ENCODE measurements at places on chromosomes 5 and 9.

DNA sequence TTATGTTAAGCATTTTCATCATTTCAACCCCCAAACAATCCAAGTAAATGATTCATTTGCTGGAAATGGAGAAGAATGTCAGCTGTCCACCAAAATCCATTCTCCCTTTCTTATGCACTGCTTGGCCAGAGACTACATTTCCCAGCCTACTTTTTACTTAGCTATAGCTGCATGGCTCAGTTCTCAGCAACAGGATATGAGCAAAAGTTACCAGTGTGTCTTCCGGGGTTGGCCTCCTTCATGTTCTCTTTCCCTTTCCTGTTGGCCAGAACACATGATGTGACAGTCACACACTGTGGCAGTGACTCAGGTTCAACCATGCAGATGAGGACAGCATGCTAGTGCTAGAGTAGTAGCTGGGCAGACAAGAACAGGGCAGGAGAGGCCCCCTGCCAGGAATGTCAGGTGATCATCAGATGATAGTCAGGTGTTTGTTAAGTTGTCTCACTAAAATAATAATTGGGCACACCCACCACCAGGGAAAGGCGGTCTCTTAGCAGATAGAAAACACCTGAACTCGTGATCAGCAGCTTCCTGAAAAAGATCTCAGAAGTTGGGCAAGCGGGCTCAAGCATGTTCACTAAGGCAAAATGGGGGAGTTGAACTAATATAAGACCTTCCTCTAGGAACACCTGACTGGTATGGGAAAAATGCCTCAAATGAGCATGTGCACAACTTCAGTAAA lies 12.2 kb downstream of the GPR150 start:
- peak; percentile 46 for DNase-seq

- DNase-seq = no peak
Measured at GRCh38 chr9:114919611-114920010, 10.8 kb downstream of the TNFSF8 start.

- no peak for DNase-seq
Measured at GRCh38 chr5:102411-103043, 10.6 kb downstream of the PLEKHG4B start.

DNA sequence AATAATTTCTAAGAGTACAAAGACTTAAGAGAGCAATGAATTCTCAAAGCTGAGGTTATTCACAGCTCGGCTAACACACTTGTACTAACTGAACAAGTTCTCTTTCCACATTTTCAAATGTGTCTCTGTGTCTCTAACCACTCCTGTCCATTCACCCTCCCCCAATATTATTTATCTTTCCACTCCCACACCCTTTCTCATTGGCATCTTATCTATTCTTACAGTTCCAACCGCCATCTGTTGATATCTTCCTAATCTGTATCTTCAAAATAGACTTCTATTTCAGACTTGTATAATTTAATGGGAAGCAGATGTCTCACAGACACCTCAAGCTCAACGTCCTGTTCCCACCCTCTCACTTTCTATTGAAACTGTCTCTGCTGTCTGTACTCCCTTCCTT lies 205.9 kb downstream of the ANXA1 start:
- no peak for DNase-seq

- DNase-seq = no peak
Measured at GRCh38 chr5:89728134-89728533, 681.4 kb downstream of the CETN3 start.

- no peak for DNase-seq
Measured at GRCh38 chr5:42250-42649, 49.7 kb upstream of the PLEKHG4B start.

DNA sequence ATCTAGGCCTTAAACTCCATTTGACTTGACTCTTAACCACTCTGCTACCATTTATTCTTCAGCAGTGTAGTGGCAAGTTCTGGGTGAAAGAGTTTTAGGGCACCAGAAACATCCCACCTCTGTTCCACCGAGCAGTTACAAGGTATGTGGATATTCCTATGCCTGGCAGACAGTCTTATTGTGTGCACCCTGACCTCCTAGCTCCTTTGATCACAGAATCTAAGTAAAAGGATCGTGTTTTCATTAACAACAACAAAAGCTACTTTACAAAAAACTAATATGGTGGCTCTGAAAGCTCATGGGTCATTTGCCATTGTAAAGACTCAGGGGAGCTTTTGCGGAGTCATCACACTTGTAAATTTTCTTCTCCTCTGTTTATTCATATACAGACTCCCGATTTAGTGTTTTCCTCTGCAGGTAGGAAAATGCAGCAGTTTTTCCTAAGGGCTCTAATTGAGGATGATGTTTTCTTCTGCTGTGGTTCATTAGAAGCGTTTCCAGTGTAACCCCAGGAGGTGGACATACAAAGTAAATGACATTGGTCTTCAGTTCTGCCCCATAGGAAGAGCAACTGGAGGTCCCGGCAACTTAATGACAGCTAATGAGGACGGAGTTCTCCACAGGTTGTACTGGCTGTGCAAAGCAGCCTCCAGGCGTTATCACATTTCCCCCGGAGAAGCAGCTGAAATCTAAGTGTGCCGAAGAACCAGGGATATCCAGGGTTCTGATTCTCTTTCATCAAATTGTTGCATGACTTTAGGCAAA lies 78.2 kb downstream of the ATP10B start:
- no peak for DNase-seq

DNA sequence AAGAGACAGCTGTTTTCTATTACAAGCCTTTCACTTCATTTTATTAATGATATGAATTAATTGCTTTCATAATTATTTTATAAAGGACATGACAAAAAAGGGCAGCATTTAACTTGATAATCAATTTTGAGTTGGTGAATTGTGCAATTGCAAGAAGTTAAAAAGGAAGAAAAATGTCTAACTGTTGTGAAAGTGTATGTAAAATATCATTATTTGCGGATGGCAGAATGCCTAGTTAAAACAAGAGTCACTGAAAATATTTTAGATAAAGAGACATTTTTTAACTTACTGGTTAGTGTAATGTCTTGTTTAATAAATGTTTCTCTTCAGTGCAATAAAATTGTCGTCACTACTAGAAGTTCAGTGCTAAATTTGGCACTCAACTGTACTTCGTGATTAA lies 57.6 kb upstream of the HTR4 start:
- no peak for DNase-seq

GRCh38 chr9:133252301-133253020 lies 22.5 kb downstream of the ABO start:
- no peak for DNase-seq

- DNase-seq = no peak
Measured at GRCh38 chr5:149747141-149747832, 17.2 kb downstream of the PPARGC1B start.

DNA sequence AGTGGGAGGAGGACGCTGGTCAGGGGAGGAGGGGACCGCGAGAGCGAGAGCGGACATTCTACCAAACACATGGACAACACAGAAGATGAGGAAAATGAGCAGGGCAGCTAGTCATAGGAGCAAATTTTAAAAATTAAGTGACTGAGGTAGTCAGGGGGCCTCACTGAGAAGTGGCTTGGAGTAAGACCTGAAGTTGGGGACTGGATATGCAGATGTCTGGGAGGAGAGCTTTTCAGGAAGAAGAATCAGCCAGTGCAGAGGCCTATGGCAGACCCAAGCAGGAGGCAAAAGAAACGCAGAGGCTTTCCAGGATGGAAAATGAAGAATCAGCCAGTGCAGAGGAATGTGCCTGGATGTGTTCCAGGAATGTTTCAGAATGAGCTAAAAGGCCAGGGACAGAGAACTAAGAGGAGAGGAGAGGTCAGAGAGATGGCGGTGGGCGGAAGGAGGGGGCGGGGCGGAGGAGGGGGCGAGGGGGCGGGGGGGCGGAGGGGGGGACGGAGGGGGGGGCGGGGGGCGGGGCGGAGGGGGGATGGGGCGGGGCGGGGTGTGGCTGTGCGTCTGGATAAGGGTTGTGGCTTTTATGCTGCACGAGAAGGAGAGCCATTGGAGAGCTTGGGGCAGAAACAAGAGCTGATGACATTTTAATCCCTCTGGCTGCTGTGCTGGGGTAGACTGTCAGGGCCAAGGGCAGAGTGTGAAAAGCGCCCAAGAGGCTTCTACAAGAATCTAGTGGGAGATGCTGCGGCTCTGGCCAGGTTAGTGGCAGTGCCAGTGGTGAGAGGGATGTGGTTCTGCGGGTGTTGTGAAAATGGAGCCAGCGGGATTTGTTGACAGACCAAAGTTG lies 129.6 kb downstream of the KCNIP1 start:
- no peak for DNase-seq

DNA sequence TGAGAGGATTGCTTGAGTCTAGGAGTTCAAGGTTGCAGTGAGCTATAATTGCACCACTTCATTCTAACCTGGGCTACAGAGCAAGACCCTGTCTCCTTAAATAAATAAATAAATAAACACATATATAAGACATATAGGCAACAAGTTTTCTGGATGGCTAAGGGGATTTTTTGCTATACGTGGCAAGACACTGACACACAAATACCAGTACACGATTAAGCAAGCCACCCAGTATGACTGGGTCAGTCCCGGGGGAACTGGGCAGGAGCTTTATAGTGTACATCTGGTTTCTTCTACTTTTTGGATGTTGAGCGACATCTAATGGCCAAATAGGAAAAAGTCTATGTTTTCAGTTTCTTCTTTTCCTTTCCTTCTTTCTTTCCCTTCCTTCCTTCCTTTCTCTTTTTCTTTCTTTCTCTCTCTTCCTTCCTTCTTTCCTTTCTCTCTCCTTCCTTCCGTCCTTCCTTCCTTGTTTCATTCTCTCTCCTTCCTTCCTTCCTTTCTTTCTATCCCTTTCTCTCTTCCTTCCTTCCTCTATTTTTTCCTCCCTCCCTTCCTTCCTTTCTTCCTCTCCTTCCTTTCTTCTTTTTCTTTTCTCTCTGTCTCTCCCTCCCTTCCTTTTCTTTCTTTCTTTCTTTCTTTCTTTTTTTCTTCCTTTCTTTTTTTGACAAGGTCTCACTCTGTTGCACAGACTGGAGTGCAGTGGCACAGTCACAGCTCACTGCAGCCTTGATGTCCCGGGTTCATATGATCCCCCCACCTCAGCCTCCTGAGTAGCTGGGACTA lies 47.0 kb upstream of the PLIN2 start:
- DNase-seq = no peak

DNA sequence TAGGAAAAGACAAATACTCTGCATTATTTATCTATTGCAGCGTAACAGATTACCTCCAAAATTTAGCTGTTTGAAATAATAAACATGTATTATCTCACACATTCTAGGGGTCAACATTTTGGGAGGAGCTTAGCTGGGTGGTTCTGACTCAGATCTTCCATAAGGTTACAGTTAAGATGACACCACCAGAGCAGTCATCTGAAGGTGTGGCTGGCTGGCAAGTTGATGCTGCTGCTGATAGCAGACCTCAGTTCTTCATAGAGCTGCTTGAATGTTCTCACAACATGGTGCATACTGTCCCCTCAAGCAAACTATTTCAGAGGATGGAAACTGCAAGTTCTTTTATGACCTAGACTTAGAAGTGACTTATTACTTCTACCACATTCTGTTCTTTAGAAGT lies 146.3 kb upstream of the FSTL4 start:
- DNase-seq = no peak

- DNase-seq = no peak
Measured at GRCh38 chr5:175195698-175196656, 248.0 kb downstream of the DRD1 start.

GRCh38 chr9:76987594-76988200 lies 31.8 kb upstream of the FOXB2 start:
- no peak for DNase-seq

DNA sequence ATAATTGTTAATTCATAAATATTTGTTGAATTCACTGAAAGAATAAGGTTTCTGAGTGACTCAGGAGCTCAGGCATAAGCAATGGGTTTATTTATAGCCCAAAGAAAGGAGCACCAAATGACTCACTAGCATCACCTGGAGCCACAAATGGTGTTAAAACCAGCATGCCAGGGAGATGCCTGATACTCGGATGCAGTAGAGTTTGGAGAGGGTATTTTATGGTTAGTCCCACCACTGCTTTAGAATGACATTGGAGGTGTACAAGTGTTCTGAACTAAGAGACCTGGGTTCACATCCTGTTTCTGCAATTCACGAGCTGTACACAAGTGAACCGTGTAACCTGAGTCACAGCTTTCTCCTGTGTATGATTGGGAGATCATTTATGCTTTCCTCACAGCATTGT lies 25.2 kb downstream of the CCL28 start:
- DNase-seq = no peak

DNA sequence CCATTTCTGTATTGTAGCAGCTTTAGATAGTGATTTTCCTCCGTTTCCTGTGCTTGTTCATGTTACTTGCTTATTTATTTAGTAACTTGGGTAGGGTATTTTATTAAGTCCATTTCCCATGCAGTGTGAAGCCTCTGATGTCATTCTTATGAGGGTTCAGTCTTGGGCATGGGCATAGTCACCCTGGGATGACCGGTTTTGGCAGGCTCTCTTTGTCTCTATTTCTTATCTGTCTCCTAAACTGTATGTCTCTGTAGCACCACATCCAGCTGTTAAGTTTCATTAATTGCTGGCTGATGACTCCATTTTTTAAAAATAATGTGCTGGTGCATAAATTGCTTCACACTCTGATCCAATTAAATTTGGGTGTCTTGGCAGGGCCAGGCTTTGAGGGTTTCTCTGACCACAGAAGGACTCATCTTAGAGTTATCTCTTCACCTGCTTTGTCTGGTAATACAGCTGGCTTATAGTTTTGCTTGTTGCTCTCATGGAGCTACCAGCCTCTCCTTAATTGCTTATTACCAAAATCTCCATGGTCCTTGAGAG lies 173.3 kb upstream of the VLDLR start:
- no peak for DNase-seq

DNA sequence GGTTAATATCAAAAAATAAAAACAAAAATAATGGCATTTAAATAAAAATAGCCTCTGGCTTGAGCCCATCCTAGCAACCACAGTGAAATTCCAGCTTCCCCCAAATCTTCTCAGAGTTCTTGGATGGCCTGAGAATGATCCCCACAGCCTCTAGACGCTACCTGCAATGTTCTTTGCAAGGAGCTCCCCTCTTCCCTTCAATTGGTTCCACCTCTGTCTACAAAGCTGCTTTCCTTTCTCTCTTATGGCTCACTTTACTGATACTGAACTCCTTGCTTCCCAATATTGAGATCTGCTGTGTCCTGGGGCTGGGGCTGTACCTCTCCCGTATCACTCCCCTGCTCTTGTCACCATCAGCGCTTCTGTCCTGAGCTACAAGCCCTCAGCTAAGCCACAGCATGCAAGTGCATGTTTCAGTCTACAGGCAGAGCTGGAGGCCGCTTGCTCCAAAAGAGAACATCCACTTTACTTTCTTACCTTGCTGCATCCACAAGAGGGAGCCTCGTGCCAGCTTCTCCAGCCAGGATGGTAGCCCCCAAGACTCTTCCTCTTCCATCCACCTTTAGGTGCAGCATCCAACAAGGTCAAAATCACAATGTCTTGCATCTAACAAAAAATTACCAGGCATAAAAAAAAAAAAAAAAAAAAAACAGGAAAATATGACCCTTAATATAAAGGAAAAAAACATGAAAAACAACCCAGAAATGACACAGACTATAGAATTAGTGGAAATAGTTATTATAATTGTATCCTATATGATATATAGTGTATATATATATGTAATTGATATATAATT lies 57.4 kb upstream of the PRSS3 start:
- DNase-seq = no peak

GRCh38 chr9:1870915-1871314 lies 144.2 kb upstream of the SMARCA2 start:
- no peak for DNase-seq
